ENCODE measurements at places on chromosomes 2 and 18. TPM values are rescaled to one million over a fixed set of nuclear protein-coding genes. Genes with fewer than 3 reads are reported as not detected.

Gene CFC1
- not detected for total RNA-seq

Gene PSMA8
- total RNA-seq, result not detected

Gene DSC3
- total RNA-seq, result 1.4 TPM

Gene TFCP2L1
- total RNA-seq, result 0.16 TPM

Gene C2orf80
- total RNA-seq, result not detected

Gene RAPGEF4
- total RNA-seq, result 0.13 TPM

Gene GPC1
- 124 TPM for total RNA-seq

Data from epithelial cell of alveolus of lung (primary cell).